ENCODE measurements at places on chromosomes 2 and 18.

GRCh38 chr2:68594674-68595492 lies 48.5 kb upstream of the PROKR1 start:
- peak; percentile 57 for DNase-seq

GRCh38 chr2:6231166-6231565 lies 539.0 kb downstream of the SOX11 start:
- DNase-seq = no peak

DNA sequence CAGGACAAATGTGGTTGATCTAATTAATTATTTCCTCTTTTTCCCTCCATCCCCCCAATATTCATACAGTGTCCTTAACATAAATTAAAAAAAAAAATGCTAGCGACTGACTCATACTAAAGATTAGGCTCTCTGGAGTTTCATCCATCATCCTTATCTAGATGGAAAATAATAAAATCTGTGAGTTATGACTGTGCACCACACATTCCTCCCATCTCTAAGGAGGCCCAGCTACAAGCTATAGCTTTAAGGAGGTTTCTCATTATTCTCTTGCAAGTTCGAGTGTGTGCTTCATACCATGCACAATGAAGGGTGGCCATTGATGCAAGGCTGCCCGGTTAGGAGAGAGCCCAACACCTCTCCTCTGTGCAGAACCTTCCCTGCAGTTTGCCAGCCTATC lies 77.3 kb downstream of the XDH start:
- no peak for DNase-seq

GRCh38 chr18:8366656-8367055 lies 242.6 kb upstream of the RAB12 start:
- no peak for DNase-seq

GRCh38 chr18:5890331-5891183 lies 4.8 kb downstream of the TMEM200C start:
- DNase-seq = no peak

- no peak for DNase-seq
These were observed 78.5 kb upstream of the ALPP start for GRCh38 chr2:232299927-232300674.

- no peak for DNase-seq
These were observed 209.8 kb downstream of the PHLPP1 start for GRCh38 chr18:62925031-62925688.

GRCh38 chr2:88614497-88615157 lies 12.6 kb downstream of the EIF2AK3 start:
- no peak for DNase-seq
